ENCODE measurements at places on chromosomes 5 and 9.

DNA sequence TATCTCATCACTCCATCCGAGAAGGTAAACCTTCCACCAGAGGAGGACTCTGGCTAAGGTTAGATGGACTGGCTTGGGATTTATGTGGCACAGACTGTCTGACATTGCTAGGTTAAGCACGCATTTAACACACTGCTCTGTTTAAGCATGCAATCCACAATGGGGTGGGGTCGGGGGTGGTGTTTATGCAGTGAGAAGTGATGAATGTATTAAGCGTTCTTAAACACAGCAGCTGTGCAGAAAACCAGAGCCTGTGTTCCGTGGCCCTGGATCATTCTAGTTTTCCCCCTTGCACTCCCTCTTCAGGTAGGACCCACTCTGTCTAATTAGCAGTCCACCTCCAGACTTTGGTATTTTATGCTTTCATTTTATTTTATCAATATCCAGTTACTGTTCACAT lies 46.4 kb downstream of the STXBP1 start:
- DNase-seq: no peak

DNA sequence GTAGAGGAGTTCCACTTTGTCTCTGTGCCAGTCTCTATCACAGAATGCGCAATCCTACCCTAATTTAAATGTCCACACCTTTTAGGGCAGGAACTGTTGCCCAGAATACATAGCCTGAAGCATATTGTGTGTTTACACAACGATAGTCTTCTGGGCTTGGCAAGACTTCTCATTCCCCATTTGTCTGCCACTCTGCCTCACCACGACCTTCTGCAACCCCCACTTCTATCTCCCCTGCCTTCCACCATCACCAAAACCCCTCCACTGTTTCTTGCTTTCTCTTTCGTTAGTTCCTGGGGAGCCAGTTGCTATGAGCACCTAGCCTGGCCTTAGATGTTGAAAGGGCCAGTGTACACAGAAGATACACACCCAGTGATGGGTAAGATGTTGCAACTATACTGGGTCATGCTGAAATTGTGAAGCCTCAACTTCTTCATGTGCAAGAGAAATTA lies 883 bp upstream of the RNF145 start:
- no peak for DNase-seq

DNA sequence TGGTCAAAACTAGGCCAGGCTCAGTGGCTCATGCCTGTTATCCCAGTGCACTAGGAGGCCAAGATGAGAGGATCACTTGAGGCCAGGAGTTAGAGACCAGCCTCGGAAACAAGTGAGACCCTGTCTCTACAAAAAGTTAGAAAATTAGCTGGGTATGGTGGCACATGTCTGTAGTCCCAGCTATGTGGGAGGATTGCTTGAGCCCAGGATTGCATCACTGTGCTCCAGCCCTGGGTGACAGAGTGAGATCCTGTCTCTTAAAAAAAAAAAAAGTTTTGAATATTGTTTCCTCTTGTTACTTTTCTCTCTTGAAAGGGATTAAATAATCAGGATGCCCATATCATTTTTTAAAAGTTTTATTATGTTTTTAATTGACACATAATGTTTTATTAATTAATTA lies 7.6 kb downstream of the ARHGEF37 start:
- no peak for DNase-seq

GRCh38 chr9:82593501-82593900 lies 469.4 kb downstream of the RASEF start:
- no peak for DNase-seq

- DNase-seq: no peak
These were observed 46.3 kb upstream of the FOXE1 start for GRCh38 chr9:97806721-97807120.

- peak; percentile 73 for DNase-seq
These were observed 91.7 kb upstream of the SHB start for GRCh38 chr9:38160613-38161215.

DNA sequence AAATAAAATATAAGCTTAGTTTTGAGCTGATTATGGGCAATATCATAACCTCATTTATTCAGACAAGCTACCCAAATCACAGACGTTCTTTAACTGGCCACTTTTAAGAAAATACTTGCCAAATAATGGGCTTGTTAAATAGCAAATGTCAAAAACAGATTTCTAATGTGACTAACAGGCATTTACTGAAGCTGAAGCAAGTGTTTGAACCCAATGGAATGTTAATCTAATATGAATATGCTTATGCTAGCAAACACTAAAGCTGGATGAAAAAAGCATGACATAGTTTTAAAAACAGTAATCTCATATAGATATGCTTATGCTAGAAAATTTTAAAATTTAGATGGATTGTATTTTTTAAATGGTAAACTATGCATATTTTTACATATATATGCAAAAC lies 411.6 kb upstream of the PTGER4 start:
- DNase-seq: no peak

DNA sequence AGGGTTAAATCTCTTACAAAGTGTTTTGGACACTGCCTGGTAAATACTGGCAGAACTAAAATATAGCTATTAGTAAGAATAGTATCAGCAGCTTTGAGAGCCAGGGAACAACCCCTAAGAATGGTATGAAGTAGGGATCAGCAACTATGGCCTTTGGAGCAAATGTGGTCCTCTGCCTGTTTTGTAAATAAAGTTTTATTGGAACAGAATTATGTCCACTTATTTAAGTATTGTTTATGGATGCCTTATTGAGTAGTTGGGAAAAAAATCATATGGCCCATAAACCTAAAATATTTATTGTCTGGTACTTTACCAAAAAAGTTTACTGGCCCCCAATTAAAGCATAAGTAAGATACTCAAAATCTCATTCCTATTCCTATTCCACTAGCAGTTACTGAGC lies 182.2 kb downstream of the PALM2AKAP2 start:
- DNase-seq: no peak

DNA sequence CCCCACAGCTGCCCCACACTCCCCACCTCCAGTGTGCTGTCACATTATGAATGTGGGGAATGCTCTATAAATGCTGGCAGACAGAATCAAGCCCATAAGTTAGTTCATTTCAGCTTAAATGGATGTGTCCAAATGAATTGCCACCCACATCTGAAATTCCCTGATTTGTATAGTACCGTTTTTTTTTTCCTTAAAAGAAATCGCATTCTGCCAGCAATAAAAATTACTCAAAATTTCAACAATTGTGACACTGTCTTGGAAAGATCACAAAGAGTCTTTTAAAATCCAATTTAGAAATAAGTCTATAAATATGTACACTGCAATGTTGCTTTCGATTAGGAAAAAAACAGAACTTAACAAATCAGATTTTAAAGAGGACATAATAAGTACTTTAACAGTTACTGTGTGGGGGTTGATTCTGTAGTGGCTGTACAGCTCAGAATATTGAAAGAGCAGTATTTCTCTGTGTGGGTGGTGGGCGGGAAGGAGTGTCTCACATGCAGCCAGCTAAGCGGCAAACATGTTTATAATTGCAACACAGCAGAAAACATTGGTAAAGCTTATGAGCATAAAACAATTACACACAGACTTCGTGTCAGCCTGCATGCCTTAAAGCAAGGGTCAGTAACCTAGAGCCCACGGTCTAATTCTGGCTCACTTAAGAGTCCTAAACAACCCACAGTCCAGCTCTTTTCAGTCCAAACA lies 24.9 kb upstream of the CSNK1G3 start:
- no peak for DNase-seq

Data from stimulated activated CD4-positive, alpha-beta T cell treated with anti-CD3 and anti-CD28 coated beads, Interleukin-2, amount 100 ng/mL, for 24 hours (primary cell).